ENCODE measurements at places on chromosomes 7 and 10. TPM values are rescaled to one million over a fixed set of nuclear protein-coding genes. Genes with fewer than 3 reads are reported as not detected.

The NKX2-3 gene
- total RNA-seq, result 2.4 TPM

The GNAT3 gene
- total RNA-seq, result not detected

The UNCX gene
- total RNA-seq, result not detected

The HYAL4 gene
- total RNA-seq, result not detected

The LRRTM3 gene
- total RNA-seq, result not detected

The CNTNAP2 gene
- not detected for total RNA-seq

The SCD gene
- 376 TPM for total RNA-seq

The ICA1 gene
- total RNA-seq, result 45.6 TPM

The SPAM1 gene
- not detected for total RNA-seq

The PRR15 gene
- total RNA-seq, result 2.0 TPM

The DGKI gene
- total RNA-seq, result 0.53 TPM

The ANLN gene
- 154 TPM for total RNA-seq

The ASL gene
- 43.9 TPM for total RNA-seq

The FBXO24 gene
- total RNA-seq, result 0.27 TPM

The PCDH15 gene
- total RNA-seq, result not detected

The SMIM30 gene
- total RNA-seq, result 49.1 TPM

The MMRN2 gene
- 261 TPM for total RNA-seq

The GJC3 gene
- total RNA-seq, result not detected

The GRM3 gene
- total RNA-seq, result not detected

The TBATA gene
- total RNA-seq, result not detected

The NAT16 gene
- not detected for total RNA-seq

The C7orf25 gene
- total RNA-seq, result 8.5 TPM

The CDH23 gene
- not detected for total RNA-seq

The SFTPA1 gene
- total RNA-seq, result not detected

Measured in thoracic aorta endothelial cell (primary cell).